ENCODE measurements at places on chromosomes 3 and 15.

- DNase-seq, result no peak
These were observed 39.8 kb downstream of the ADAMTS17 start for GRCh38 chr15:100301910-100302431.

- DNase-seq, result no peak
These were observed 11.7 kb downstream of the EBLN2 start for GRCh38 chr3:73073091-73073707.

GRCh38 chr15:92157666-92158298 is 235.9 kb upstream of the ST8SIA2 start:
- DNase-seq, result no peak

DNA sequence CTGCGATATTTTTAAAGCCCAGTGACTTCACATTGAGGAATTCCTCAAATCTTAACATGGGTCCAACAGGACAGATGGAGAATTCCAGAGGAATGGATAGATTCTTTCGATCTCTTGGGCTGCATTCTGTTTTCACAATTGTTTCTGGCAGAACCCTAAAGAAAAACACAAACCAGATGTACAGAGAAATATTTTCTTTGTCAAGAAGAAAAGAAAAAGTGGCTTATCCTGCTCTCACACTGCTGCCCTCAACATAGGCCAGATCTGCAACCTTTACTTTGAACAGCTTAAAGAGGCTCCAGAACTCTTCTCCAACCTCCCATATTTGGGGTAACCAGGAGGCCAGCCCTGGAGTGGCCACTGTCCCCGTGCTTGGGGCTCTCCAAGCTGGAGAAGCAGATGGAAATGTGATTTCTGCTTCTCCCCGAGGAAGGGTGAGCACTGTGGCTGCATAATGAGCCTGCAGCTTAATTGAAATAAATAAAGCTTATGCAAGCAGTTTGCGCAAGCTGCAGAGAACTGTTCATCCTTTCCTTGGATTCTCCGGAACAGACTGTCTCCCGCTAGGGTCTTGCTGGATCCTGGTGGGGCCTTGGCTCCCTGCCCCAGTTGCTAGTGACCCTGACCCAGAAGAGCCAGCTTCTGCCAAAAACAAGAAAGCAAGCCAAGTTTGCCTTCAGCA is 453.2 kb upstream of the PROK2 start:
- no peak for DNase-seq

DNA sequence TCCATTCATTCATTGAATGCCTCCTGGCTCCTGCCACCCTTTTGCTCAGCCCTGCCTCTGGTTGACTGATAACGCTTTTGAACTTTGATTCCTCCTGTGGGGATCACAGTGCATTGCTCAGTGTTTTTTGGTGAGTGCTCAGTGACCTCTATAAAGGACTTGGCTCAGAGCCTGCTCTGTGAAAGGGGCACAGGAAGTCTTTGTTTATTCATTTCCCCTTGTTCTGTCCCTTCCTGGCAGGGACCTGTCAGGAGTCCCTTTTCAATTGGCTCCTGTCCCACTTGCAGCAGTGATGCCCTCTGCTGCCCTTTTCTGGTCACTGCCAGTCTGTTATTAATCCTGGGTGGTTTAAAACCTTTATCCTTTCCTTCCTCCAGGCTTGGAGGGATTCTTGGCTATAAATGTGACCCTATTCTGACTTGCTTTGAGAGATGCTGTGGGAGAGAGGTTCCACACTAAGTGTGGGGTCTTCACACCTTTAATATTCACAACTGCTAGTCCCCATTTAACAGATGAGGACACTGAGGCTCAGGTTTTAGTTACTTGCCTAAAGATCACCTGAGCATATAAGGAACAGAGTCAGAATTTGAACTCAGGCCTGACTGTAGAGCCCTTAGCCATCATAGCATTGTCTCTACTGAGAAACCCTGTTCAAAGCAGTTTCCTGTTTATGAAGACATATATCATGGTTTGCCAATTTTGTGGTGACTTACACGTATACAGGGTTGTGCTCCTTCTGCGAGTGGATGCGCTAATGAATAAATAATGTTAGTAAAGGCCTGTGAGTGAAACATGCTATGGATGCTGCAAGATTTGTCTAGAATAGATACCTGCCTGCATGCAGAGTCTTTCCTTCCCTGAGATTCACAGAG is 23.2 kb upstream of the TATDN2 start:
- peak; percentile 84 for DNase-seq

DNA sequence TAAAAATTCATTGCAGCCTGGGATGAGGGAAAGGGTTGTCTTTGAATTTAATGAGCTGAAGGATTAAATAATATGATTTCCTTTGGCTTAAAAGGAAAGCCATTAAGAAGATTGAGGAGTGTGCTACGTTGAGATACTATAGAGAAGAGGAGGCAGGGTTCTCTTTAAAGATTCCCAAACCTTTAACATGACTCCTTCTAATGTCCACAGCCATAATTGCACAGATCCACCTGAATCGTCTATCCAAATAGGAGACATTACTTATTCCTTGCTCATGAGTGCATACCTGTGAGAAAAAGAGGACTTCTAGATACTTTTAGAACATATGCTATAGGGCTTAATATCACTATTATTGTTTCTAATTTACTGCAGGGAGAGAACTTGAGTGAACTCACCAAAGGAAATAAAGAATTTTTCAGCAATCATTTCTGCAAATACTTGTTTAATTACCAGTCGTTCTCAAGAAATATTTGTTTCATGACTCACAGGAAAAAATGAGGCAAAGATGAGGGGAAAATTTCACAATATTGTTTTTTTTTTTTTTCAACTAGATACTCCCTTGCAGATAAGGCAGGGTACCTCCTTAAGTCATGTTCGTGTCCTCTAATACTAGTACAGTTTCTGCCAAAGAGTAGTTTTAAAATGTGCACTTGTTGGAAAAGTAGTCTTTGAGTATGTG is 8.9 kb upstream of the SUCNR1 start:
- no peak for DNase-seq

- no peak for DNase-seq
These were observed 8.9 kb downstream of the DNAJC19 start for GRCh38 chr3:180980611-180981010.

DNA sequence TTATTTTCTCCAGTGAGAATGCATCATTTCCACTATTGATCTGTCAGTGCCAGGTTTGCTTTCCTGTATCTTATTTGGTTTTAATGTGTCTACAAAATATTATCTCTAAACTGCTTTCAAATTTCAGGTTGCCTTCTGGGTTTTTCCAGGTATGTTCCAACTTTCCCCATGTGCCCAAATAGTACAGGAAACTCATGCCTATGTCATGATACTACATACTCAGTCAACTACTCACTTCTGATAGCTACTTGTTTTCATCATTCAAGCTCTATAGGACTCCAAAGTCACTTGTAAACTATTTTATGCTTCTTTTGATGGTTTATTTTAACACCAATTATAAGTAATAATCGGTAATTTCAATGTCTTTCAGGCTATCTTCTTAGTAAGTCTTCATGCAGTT is 134.8 kb upstream of the TTC14 start:
- DNase-seq, result no peak

GRCh38 chr15:90840157-90840855 is 28.1 kb upstream of the FURIN start:
- DNase-seq, result no peak

DNA sequence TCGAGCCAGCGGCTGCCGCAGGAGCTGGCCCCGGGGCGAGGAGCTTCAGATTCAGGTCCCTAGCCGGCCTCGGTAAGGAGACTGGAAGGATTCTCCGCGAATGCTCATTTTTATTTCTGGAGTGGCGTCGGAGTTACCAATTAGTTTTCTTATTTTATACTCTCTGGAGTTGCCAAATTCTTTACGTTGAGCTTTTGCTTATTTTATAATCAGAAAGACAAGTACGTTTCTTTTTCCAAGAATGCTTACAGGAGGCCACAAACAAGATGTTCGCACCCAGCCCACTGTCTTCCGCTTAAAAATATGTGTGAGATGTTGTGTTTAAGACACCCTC is 453 bp upstream of the GPR156 start:
- no peak for DNase-seq

DNA sequence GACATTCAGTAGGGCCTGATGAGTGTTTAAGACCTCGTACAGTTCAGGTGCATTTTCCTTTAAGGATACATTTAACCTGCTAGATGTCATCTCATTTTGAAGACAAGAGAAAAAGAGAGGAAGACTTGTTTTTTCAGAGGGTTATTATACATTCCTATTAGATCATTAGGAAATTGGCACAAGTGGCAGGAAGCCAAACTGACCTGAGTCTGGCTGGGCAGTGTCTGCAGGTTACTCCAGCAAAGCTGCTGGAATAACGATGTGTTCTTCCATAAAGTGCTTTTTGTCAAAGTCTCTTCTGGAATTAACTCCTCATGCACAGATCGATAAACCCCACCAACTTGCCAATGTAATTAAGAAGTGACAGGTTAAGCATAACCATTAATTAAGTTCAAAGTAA is 396.4 kb upstream of the TPRG1 start:
- no peak for DNase-seq

DNA sequence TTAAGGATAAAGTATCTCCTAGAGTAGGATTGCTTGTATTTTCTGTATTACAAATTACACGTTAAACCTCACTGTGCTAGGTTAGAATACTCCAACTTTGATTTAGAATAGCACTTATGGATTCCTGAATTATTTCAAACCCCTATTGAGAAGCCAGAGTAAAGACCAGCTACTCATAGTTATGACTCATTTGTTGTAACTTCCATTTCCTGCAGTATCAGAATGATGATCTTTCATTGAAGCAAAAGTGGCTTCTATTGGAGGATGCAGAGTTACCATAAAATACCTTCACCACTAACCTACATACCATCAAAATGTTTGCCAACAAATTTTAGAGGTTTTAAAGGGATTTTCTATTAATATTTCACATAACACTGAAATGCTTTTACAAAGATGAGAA is 1322.7 kb upstream of the ALCAM start:
- DNase-seq, result no peak

GRCh38 chr3:23277688-23278087 is 74.6 kb downstream of the UBE2E2 start:
- DNase-seq, result no peak

GRCh38 chr15:67116742-67117141 is 51.3 kb downstream of the SMAD3 start:
- DNase-seq, result no peak

DNA sequence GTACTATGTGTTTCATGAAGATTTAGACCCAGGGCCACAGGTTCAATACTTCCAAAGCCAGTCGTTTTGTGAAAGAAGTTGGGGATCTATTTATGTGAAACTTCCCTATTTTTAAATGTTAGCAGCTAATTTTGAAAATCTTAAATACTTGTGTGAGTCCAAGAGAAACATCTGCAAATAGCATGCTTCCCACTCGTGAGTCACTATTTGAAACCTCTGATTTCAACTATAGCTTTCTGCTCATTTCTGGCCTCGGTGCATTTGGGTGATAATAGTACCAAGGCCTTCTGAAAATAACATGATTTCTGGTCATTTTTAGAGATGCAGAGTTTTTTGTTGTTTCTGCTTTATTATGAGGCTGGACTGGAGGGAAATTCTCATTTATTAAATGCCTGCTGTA is 110.0 kb downstream of the OPA1 start:
- DNase-seq, result no peak

- no peak for DNase-seq
These were observed 839.8 kb downstream of the NTRK3 start for GRCh38 chr15:87416591-87417257.

DNA sequence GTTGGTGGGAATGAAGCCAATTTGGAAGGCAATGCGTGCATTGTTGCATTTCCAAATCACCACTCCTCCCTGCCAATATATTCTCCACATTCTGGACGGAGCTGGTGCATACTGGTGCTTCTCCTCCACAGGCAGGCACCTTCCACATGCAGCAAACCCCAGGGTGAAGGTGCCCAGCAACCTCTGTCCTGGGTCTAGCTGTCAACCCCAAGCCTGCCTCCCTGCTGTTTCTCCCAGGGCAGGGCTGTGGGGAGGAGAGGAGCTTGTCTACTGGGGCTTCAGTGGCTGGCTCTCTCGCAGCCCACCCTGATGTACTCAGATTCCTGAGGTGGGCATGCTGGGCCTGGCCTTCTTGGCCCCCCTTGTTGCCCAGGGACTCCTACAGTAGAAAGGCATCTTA is 20.1 kb downstream of the GASK1A start:
- DNase-seq, result no peak

GRCh38 chr3:58462829-58463180 is 29.1 kb upstream of the KCTD6 start:
- DNase-seq, result no peak

DNA sequence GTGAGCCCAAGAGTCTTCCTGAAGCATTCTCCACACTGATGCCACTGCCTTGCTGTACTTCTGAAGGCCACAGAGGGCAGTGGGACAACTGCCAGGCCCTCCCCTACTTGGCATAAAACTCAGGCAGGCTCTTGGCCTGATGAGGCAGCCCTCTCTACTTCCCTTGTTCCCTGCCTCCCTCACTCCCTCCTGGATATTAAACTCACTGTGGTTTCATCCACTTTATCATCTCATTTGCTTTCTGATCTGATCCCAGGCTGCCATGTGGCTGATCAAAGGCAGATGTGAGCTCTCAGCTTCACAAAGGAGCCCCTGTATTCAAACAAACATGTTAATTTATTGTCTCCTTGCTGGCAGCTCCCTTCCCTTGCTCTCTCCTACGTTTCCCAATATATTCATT is 533.5 kb downstream of the IGSF11 start:
- DNase-seq, result no peak

DNA sequence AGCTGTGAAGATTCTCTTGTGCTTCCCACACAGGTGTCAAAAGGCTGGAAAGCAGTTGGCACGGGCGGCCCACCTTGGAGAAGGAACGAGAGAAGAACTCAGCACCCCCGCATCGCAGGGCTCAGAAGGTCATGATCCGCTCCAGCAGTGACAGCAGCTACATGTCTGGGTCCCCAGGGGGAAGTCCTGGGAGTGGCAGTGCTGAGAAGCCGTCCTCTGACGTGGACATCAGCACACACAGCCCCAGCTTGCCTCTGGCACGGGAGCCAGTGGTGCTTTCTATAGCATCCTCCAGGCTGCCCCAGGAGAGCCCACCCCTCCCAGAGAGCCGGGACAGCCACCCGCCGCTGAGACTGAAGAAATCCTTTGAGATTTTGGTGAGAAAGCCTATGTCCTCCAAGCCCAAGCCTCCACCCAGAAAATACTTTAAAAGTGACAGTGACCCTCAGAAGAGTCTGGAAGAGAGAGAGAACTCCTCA is 31.4 kb downstream of the STARD5 start:
- DNase-seq, result peak; percentile 58

GRCh38 chr3:143002083-143002712 is 828 bp downstream of the U2SURP start:
- DNase-seq, result no peak

DNA sequence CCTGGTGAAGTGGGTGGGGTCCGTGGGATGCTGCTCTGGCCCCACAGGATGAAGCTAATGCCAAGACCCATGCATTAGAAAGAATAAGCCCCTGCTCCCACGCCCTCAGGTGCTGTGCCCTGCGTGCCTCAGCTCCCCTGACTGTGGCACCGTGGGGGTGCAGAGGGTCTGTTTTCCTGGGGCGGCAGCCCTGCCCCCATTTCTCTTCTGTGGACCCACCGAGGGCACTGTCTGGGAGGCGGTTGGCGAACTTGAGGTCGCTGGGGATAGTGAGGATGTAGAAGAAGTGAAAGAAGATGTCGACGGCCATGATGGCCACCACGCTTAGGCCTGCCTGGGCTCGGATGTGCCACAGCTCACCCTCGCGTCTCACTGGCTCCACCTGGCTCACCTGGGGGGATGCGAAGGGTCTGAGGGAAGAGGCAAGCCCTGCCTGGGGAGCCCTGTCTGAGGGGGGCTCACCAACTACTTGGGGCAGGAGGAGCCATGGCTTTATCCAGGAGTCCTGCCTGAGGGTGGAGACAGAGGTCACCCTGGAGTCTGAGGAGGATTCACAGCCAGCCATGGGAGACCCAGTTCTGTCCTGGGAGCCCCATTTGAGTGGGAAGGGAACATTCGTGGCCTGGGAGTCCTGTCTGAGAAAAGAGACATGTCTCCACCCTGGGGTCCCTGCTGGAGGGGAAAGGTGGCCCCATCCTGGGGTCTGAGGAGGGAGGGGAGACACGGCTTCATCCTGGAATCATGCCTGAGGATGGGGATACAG is 5.1 kb downstream of the HHATL start:
- no peak for DNase-seq

All from suprapubic skin (tissue), 4 donors.